KG1 (cell line): ENCODE measurements at places on chromosomes 4 and X.

DNA sequence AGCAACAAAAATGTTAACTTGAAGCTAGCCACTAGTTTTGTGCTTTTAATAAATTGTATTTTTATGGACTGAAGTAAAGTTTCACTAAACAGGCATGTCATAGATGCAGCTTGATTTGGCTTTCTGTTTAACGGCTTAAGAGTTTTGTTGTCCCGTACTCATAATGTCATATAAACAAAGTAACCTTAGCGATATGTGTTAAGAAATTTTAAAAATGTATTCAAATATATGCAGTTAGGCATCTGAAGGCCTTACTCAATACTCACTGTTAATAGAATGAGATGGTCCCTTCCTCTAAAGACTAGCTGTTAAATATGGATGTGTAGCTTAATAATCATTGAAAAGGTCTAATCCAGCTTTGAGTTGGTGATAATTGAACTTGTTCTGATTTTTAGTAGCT is 1.0 kb upstream of the SCLT1 start:
- DNase-seq = no peak

- no peak for DNase-seq
Observed at GRCh38 chr4:16864199-16864598, 34.2 kb downstream of the LDB2 start.

- no peak for DNase-seq
Observed at GRCh38 chr4:145934434-145935047, 4.1 kb downstream of the ZNF827 start.

DNA sequence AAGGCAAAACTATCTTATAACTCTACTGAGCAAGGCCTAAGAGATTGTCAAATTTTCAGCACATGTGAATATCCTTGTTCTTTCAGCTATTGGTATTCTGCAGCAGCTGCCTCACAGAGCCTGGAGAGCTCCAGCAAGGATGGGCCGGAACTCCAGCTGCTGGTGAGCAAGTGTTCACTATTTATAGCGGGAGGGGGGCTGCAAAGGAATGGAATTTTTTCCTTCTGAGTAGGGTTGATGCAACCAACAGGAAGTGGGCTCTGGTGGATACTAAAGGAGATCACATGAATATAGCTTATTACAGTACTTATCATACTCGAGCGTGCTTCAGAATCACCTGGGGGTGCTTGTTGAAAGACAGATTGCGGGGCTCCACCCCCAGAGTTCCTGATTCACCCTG is 20.2 kb upstream of the SETD7 start:
- no peak for DNase-seq

DNA sequence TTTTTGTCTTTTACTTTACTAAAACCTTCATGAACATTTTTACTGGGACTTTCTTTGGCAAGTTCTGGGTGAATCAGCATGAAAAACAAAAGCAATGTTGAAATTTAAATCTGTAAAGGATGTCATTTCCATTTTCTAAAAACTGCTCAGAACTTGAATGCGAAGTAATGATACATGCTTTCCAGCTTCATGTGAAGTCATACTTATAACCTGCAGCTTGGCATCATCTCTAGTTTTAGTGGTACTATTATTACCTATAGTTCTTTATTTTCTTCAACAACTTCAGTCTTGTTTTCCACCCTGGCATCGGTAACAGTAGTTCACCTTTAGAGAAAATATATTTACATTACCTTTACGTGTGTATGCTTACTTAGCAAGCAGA is 421.4 kb upstream of the DIPK2B start:
- no peak for DNase-seq

GRCh38 chr4:41140410-41140809 is 73.9 kb downstream of the APBB2 start:
- no peak for DNase-seq

DNA sequence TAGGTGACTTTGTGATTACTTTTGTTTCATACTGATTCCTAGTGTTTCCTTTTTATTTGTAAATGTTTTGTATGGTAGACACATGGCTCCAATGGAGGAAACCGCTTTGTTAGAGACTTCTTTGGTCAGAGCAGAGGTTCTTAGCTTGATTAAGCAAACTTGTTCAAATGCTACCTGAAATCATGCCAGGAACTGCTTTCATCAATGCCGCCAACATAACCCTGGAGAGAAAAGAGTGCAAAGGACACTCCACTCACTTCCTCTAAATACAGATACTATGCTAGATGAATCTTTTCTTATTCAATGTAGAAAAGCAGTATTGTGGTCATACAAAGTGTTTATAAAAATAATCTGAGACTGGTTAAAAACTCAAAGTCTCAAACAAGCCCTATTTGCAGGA is 25.7 kb upstream of the COX7B2 start:
- DNase-seq = no peak

DNA sequence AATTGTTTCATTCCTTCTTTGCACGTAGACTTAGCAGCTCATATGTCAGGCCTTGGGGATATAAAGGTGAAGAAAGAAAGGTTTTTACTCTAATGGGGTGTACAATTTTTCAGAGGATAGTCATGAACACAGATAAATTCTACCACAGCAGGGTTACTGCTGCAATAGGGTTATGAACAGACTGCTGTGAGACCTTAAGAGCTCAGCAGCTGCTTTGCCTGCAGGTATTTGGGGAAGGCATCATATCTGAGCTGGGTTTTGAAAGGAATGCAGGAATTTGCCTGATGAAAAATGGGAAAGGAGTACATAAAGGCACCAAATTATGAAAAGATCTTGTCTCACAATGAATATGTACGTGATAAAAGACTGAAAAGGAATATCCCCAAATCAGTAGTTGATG is 128.9 kb downstream of the CEP135 start:
- DNase-seq = no peak

DNA sequence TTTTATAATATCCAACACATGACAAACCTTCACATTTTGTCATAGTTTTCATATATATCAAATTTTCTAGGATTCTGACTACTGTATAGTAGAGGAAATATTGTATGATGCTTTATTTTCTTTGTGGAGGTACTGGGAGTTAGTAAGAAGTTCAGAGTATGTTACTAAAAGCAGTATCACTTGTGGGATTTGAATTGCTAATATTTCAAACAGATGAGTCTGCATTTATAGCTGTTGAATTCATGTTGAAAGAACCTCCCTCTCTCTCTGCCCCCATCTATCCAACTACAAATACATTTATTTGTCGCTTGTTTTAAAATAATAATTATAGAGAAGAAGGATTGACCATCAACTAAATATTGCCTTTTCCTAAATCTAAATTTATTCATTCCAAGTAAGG is 29.8 kb upstream of the MAPK10 start:
- DNase-seq = no peak

DNA sequence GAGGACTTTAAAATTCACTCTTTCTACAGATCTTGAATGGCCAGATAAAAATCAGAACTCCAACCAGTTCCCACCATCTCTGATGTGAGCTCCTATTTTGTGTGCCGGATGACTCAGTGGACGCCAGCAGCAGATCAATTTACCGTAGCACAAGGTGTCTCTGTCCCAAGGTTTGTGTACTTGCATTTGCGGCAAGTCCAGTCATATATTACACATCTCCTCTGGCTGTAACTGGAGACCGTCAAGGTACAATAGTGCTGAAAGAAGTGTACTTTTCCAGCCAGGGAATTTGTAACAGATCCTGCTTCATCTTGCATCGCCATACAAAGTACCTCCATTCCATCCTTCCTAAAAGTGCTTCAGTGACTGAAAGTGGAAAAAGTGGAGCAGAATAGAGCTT is 108.2 kb upstream of the SORBS2 start:
- no peak for DNase-seq

DNA sequence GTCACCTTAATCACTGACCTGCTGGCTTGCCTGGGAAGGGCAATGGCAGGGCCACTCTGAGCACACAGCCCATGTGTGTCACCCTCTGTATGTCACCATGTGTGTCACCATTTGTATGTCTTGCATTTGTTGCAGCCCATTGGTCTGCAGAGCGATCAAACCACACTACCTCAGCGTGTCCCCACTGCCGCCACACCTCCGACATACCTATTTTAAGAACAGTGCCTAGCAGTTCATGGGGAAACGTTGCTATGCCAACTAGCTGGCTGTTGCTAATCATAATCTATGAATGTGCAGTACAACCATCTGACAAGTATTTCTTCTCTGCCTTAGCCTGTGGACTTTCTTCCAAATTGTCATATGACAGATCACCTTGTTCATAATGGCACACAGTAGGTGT is 8.0 kb upstream of the CRMP1 start:
- DNase-seq = no peak

GRCh38 chrX:31356275-31357212 is 284.7 kb upstream of the FTHL17 start:
- DNase-seq = no peak

DNA sequence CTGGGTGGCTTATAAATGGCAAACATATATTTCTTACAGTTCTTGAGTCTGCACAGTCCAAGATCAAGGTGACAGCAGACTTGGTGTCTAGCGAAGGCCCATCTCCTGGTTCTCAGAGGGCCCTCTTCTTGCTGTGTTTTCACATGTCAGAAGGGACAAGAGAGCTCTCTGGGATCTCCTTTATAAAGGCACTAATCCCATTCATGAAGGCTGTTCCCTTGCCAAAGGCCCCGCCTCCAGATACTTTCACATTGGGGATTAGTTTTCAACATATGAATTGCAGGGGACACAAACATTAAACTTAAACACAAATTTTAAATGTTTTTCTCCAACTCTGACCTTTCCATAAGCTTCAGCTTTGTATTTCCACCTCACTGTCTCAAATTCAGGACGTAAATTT is 1135.0 kb upstream of the TENM3 start:
- DNase-seq = no peak

DNA sequence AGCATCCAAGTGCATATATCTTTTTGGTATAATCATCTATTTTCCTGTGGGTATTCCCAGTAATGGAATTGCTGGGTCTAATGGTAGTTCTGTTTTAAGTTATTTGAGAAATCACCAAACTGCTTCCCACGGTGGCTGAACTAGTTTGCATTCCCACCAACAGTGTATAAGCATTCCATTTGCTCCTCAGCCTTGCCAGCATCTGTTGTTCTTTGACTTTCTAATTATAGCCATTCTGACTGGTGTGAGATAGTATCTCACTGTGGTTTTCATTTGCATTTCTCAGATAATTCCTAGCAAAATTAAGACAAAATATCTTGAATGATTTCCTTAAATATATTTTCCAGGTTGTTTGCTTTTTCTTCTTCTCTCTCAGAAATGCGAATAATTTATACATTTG is 341.1 kb downstream of the GBA3 start:
- no peak for DNase-seq

- DNase-seq = no peak
Observed at GRCh38 chr4:732911-733630, 27.4 kb downstream of the PCGF3 start.

DNA sequence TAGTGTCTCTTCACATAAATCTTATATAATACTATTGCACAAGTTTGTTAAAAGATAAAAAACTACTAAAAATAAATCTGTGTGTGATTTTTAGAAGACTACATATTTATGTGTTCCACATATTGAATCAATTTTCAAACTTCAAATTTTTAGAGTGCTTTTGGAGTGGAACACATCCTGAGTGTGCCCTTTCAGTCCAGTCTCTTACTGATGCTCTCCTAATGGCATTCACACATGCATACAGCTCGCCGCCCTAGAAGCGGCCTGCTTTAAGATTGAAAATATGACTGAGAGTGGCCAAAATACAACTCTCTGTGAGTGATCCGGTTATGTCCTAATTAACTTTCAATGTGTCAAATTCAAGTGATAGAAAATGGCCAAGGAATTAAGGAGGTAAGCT is 628.8 kb downstream of the ANKRD50 start:
- DNase-seq = no peak

- DNase-seq = no peak
Observed at GRCh38 chrX:17685026-17685425, 52.3 kb upstream of the SCML1 start.

DNA sequence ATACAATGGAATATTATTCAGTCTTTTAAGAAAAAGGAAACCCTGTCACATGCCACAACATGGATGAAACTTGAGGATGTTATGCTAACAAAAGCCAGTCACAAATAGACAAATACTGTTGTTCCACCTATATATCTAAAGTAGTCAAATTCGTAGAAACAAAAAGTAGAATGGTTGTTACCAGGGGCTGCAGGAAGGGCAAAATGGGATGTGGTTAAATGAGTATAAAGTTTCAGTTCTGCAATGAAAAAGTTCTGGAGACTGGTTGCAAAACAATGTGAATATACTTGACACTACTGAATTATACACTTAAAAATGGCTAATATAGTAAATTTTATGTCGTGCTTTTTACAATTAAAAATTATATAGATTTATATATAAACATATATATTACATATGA is 12.2 kb downstream of the SPOCK3 start:
- DNase-seq = peak; percentile 40

DNA sequence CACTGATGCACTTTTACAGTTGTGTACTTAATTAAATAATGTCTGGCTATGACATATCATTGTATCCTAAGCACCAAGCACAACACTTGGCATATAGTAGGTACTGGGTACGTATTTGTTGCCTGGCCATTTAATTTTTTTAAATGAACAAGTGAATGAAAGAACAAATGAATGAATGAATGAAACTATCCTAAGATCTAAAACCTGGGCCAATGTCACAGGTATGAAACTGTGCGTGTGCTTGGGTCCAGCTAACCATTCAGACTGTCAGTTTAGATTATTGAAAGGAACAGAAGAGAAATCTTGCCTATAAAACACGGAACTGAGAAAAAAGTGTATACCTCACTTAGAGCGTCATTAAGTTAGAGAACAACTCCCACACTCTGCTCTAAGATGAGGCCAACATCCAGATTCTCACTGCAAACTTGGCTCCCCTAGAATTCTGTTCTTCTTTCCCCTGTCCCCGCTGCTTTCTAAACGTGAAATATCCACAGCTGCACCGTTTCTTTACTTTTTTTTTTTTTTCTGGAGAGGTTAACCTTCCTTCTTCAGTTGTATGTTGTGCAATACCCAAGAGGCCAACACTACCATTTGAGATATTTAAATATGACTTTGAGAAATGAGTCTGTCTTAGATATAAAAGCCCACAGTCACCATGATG is 17.3 kb upstream of the SEL1L3 start:
- DNase-seq = no peak

GRCh38 chr4:165208221-165208652 is 876 bp downstream of the KLHL2 start:
- no peak for DNase-seq

DNA sequence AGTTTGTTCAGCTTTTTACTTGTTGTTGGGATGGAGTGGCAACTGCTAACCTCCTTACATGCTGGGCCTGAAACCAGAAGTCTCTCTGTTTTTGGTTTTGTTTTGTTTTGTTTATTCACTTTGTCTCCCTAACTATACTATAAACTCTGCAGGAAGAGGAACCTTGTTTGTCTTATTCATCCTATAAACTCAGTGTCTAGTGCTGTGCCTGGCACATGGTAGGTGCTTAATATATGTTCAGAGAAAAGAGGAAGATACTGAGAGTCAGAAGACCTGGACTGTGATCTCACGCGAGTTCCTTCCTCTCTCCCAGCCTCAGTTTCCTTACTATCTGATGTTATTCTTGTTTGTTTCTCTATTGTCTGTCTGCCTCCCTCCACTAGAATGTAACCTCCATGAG is 71.3 kb downstream of the PRPS1 start:
- no peak for DNase-seq

GRCh38 chr4:704198-704891 is 1.3 kb upstream of the PCGF3 start:
- DNase-seq = no peak
